ENCODE measurements at places on chromosomes 1 and 21.

GRCh38 chr1:111696330-111696729 is 42.9 kb downstream of the INKA2 start:
- DNase-seq = no peak

DNA sequence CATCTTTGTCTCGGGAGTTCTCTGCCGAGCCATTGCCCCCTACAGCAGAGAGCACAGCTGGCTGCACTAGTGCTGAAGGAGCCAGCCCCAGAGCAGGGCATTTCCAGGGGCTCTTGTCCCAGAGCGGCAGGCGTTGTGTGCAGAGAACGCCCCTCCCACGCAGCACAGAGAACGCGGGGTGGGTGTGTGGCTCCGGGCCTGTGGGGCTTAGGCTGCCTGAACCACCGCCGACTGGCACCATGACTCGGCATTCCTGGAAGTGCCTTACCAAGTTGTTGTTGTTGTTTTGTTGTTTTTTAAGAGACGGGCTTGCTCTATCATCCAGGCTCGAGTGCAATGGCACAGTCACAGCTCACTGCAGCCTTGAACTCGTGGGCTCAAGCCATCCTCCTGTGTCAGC is 15.8 kb upstream of the DIP2A start:
- DNase-seq = no peak

DNA sequence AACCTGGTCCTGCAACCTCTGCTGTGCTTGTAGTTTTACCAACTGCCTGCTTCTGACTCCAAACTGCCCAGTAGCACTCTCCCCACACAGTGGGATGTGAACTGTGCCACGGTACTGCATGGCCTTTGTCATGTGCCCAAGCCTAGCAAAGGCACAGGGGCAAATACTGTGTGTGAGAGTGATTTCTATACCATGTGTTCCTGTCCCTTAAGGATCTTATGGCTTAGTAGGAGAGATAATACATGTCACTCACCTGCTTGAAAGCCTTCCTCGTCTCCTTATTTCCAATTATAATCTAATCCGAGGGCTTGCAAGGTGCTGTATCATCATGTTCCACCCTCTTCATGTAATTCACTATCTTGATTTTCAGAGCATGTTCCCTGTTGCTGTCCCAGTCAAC is 51.3 kb downstream of the UBE4B start:
- DNase-seq = no peak

- DNase-seq = peak; percentile 88
Measured at GRCh38 chr21:39051588-39051949, 131.7 kb downstream of the PSMG1 start.

- no peak for DNase-seq
Measured at GRCh38 chr1:242197907-242198820, 199.3 kb upstream of the MAP1LC3C start.

- no peak for DNase-seq
Measured at GRCh38 chr1:15196807-15197530, 43.4 kb downstream of the TMEM51 start.

DNA sequence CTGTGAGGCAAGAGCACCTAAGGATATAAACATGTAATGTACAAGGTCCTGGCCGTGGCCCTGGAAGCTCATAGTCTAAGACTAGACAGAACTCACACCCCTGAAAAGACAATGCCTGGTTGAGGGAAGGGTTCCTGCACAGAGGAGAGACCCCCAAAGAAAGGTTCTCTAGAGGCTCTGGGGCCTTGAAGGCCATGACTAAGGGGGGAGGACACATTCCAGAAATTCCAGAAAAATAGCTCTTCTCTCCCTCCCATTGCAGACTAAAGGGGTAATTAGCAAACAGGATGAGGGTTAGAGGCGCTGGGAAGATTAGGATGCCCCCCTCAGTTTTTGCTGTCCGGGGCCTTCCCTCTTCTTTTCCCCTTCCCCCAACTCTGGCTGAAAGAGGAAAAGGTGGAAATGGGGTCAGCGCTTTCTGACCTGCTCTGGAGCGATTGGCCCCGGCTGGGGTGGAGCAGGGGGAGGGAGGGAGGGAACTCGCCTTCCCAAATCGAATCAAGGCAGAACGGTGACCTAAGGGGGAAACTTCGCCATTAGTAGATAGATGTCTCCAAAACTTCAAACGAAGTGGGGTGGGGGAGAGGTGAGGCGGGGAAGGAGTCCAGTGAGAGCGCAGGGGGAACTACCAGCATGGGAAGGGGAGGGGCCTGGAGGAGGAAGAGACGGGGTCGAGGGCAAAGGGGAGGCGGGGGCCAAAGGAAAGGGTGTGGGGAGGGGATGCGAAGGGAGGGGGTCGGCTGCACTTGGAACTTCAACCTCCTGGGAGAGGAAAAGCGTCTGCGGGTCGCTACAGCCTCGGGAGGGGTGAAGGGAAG is 11.8 kb downstream of the PAX7 start:
- DNase-seq = no peak

GRCh38 chr1:227889047-227889862 is 58.5 kb downstream of the WNT9A start:
- DNase-seq = no peak

GRCh38 chr21:34640858-34641257 is 25.9 kb upstream of the RCAN1 start:
- DNase-seq = peak; percentile 83

GRCh38 chr1:29439615-29440014 is 203.3 kb downstream of the PTPRU start:
- DNase-seq = no peak

GRCh38 chr21:35400233-35400939 is 351.3 kb upstream of the RUNX1 start:
- peak; percentile 78 for DNase-seq

DNA sequence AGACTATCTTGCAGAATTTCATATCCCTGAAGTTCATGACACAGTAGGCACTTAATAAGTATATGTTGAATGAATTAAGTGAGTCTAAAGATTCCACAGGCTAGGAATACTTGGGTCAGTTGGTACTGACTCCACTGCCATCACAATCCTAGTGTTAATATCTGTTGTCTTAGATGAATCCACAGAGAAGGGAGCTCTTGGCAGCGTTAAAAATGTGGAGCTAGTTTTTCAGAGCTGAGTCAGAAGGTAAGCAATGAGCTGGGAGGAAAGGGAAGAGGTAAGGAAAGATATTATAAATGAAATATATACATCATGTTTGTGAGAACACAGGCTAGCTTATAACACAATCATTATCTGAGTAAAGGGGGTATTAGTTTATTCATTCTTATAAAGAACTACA is 21.8 kb upstream of the GORAB start:
- no peak for DNase-seq

DNA sequence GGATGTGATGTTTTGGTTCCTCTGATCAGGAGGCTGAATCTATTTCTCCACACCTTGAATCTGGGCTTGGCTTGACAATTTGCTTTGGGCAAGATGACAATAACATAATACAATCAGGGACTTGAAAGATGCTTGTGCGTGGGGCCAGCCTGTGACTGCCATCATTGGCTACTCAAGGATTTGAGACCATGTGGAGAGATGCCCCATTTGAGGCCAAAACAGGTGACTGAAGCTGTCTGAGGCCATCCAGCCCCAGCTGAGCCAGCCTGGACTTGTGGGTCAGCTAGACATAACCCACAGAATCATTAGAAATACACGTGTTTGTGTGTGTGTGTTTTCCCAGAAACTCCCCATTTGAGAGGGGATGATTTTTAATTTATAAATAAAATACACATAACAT is 421.5 kb downstream of the PTPRU start:
- DNase-seq = no peak

DNA sequence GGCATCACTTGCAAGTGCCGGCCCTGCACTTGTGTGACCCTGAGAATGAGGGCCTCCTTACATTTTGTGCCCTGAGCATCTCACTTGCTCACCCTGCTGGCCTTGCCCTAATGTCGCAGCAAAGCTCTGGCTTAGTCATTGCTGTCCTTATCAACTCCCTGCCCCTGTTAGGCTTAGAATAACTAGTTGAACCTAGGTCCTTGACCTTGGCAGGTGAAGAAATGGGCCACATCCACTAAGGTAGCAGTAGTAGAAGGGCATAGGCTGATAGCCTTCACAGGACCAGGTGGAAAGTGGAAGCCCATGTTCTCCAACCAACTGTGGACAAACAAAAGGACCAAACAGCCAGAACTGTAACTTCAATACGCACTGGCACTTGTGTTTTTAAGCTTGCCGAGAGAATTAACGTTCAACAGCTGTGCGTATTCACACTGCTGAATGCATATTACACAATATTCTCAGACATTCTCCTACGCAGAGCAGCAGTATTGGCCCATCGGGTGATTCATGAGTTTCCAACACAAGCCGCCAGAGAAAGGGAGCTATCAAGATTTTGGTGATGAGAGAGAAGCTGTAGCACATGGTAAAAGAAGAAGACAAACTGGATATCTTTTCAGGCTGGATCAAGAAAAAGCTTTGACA is 27.7 kb upstream of the PTGFRN start:
- DNase-seq = peak; percentile 87

GRCh38 chr21:27366646-27367235 is 399.9 kb upstream of the ADAMTS5 start:
- DNase-seq = no peak

Data from fibroblast of upper back skin (primary cell).